Stimulated activated CD4-positive, alpha-beta T cell treated with anti-CD3 and anti-CD28 coated beads, Interleukin-4, amount 100 ng/mL, for 24 hours (primary cell): ENCODE measurements at places on chromosomes 1 and 21.

DNA sequence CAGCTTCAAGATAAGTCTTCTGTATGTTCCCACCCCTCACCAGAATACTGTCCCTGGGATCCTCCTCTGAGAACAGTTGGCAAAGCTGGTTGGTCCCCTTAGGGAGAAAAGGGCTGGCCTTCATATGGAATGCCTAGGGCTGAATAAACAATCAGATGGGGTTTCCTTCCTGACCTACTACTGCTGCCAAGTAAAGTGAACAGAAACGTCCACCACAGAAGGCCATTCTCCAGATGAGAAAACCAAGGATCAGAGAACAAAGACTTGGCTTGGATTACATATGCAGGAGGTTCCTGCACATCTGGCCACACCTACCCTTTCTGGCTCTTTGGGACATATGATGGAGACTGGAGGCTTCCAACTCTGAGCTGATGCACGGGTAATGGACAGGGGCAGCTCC, 194.5 kb downstream of the HIVEP3 start:
- DNase-seq = no peak

GRCh38 chr1:156839426-156840109, 19.3 kb downstream of the INSRR start:
- no peak for DNase-seq

- DNase-seq = no peak
Observed at GRCh38 chr1:235759336-235759735, 107.4 kb downstream of the LYST start.

- DNase-seq = no peak
Observed at GRCh38 chr1:41678111-41678878, 193.8 kb upstream of the EDN2 start.

- DNase-seq = no peak
Observed at GRCh38 chr1:232377494-232377770, 252.5 kb downstream of the SIPA1L2 start.

- peak; percentile 36 for DNase-seq
Observed at GRCh38 chr1:37474697-37475379, 458 bp downstream of the ZC3H12A start.

DNA sequence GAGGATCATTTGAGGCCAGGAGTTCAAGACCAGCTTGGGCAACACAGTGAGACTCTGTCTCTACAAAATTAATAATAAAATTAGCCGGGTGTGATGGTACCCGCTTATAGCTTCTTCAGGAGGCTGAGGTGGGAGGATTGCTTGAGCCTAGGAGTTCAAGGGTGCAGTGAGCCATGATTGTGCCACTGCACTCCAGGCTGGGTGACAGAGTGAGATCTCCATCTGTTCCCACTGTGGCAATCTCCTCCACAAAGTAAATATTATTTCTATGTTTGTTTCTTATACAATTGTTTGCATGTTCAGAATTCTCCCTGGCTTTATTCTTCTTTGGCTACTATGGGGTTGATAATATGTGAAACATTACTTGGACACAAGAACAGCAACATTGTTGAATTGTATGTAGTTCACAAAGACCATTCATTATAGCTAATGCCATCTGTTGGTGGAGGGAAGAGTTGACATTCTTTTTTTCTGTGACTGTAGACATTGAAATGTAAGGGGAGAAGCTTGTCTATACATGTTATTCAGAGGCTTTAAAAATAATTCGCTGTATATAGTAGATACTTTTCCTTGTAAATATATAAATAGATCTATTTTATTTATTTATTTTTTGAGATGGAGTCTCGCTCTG, 47.8 kb upstream of the SRSF10 start:
- no peak for DNase-seq

DNA sequence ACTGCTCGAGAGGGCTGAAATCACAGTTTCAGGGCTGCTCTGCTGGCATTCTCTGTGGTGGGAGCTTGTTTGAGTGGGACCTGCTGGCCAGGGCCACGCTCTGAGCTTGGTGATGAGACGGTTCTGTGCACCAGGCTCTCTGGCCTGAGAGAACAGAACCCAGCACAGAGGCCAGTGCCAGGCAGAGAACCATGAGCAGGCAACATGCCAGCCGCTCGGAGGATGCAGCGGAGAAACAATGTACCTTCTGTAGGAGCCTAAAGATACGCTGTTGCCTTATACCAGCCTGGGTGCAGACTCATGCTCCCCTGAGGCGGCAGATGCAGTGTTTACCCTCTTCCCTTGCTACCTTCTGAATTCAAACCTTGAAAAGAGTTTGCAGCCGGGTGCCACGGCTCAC, 10.0 kb downstream of the C2CD2 start:
- DNase-seq = no peak

- DNase-seq = no peak
Observed at GRCh38 chr1:78176448-78176847, 130.7 kb downstream of the GIPC2 start.

DNA sequence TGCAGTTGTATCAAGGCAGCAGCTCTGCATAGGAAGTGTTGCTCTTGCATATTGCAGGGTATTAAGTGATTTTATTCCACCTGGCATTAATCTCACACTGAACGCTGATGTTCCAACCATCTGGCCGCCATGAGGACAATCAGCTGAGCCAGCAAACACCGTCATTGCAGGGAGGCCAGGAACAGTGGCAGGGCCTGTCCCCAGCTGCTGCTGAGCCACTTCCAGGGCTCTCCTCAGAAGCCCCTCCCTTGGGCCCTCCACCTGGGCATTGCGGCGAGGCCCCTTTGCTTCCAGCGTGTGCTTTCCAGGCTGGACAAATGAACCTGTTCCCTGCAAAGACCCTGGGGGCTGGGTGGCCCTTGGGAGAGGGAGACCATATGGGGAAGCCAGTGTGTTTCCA, 171.6 kb upstream of the C1orf174 start:
- no peak for DNase-seq

DNA sequence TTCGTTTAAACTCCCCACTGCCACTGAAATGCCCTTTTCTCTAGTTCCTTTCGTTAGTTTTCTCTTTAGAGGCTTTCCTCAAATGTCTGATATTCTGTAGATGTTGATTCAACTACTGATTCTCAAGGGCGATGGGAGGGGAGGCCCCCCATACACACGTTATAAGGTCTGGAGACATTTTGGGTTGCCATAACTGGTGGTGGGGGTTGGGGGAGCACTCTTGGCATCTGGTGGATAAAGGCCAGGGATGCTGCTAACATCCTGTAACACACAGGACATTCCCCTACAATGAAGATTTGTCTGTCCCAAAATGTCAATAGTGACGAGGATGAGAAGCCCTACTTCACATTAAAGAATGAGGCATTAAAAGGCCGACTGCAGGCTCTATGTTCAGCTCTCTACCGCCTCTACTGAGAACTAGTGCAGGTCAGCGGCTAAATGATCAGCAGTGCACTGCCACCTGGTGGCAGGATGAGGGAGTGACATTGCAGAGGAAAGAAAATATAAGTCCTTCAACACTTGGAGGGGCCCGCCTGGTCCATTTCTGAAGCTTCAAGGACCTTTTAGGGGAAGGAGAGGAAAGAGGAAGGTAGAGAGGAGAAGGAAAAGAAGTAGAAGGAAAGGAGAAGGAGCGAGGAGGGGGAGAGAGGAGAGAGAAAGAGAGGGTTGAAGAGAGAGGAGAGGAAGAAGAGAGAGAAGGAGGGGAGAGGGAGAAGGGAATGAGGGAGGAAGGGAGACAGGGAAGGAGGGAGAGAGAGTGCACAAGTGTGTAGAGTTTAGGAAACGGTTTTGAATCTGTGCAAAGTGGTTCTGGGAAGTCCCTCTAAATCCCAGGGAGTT, 29.4 kb downstream of the ALG14 start:
- peak; percentile 79 for DNase-seq

GRCh38 chr1:8095584-8095983, 69.5 kb upstream of the ERRFI1 start:
- DNase-seq = no peak

DNA sequence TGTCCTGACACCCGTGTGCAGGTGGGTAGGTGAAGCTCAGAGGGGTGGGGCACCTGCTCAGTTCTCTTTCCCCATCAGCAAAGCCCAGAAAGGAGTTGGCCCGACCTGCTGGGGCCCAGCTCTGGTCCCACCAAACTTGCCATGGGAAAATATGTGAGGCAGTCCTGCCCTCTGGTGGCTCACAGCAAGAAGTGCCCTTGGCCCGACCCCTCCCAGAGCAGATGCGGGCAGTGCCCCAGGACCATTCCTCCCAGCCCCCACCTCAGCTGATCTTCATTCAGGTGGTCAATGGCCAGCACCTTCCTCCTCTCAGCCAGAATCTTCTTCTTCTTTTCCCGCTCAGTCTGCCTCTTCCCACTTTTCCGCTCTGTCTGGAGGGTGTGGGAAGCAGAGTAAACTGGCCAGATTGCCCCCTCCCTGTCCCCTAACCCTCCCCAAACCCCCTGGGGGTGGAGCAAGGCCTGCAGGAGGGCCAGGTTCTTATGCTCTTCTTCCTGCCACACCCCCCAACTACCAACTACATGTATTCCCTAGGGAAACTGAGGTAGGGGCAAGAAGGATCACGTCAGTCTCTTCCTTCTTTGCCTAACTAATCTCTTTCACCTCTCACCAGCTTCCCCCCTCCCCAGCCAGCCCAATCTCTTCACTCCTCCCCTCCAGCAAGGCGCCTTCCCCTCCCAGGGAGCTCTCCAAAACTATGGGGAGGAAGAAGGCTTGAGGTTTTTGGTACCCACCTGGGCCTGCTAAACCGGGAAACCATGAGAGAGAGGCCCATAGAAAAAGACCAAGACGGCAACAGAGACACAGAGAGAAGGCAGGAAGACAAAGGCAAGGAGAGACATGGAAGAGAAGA, 15.6 kb downstream of the TNNT2 start:
- peak; percentile 14 for DNase-seq

DNA sequence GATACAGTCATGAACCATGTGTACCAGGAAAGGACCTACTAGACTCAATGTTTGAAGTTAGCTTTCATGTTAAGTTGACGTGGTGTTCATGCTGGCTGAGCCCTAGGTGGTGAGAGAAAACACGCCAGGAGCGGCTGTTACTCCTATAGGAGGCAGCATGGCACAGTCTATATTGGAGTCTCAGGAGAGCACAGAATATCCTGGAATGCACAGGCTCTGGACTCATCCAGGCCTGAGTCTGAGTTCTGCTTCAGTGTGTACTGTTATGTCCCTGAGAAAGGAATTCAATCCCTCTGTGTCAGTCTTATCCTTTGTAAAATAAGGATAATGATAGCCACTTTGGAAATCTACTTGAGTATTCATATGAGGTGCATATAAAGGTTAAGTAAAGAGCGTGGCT, 41.2 kb downstream of the DPT start:
- no peak for DNase-seq

DNA sequence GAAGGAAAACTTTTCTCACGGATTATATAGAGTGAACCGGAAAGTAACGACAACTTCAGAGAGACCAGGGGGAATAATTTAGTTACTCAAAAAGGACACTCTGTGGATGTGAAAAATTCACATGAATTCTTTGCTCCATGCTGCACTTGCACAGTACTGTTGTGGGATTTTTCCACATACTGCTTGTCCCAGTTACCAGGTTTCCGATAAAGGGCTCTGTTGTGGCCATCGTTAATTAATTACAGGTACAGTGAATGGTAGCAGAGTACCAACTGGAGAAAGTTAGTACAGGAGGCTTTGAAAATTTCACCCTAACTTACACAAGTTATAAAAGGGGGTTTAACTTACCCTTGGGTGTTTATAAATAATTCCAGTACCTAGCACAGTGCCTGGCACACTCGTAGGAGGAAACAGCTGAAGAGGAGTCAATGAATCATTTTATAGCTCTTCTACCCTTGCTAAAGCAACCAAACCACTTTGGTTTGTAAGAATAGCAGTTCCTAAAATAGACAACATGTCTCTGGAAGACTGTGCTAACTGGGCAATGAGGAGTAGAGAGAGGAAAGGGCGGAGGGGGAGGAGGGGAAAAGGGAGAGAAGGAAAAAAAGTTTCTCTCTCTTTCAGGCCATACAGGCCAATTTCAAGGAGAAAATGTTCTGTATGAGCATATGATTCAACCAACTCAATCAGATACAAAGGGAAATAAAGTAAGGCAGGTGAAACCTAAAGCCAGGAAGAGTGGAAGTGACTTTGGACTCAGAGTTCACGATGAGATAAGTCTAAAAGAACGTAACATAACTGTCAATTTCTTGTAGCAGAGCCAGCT, 98.3 kb upstream of the MAGI3 start:
- no peak for DNase-seq

DNA sequence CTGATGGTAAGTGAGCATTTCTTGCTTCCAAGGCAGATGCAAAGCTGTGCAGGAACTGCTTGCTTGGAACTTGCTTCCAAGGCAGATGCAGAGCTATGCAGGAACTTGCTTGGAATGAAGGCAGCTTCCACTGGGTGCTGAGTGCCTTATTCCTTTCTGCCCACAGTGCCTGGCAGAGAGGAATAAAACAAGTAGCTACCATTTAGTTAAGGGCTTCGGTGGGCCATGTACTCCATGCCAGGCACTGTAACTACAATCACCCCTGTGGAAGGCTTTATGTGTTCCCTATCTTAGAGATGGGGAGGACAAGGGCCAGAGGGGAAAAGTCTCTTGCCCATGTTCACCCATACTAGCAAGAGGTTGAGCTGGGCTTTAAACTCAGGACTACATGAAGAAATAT, 8.3 kb downstream of the MROH7 start:
- DNase-seq = no peak

- no peak for DNase-seq
Observed at GRCh38 chr1:10759413-10760200, 36.8 kb downstream of the CASZ1 start.
